ENCODE measurements at places on chromosomes 2 and 18.

- no peak for DNase-seq
These were observed 2.0 kb upstream of the DGKD start for GRCh38 chr2:233352141-233352842.

DNA sequence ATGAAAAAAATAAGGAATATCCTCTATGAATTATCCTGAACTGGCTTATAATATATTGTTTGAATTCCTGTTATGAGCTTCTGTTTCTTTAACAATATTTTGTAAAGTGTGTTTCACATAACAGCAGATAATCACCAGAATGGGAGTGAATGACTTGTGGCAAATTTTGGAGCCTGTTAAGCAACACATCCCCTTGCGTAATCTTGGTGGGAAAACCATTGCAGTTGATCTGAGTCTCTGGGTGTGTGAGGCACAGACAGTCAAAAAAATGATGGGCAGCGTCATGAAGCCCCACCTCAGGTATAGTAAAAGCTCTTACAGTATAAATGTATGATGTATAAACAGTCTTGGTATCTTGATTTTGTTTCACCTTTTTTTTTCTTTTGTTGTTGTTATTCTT, 5.9 kb downstream of the GEN1 start:
- DNase-seq: no peak

DNA sequence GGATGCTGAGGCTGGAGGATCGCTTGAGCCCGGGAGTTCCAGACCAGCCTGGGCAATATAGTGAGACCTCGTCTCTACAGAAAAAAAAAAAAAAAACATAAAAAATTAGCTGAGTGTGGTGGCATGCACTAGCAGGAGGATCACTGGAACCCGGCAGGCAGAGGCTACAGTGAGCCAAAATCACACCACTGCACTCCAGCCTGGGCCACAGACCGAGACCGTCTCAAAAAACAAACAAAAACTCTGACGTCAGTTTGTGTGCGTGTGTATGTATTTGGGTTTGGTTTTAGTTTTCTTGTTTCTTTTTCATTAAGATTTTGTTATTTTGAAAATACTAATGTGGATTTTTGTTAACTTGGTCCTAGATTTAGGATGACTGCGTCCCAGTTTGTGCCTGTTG, 19.0 kb downstream of the CEP68 start:
- no peak for DNase-seq

- DNase-seq: no peak
These were observed 60.8 kb downstream of the MYO3B start for GRCh38 chr2:170238776-170239175.

- no peak for DNase-seq
These were observed 151.1 kb downstream of the ZNF407 start for GRCh38 chr18:74748809-74749208.

DNA sequence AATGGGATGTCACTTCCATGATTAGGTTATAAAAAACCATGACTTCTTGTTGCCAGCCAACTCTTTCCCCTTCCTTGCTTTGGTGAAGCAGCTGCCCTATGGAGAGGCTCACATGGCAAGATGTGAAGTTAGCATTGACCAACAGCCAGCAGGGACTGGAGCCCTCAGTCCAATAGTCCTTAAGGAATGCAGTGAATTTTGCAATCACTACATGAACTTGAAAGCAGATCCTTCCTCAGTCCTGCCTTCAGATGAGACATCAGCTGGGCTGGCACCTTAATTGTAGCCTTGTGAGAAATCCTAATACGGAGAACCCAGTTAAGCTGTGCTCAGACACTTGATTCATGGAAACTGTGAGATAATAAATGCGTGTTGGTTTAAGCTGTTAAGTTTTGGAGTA, 61.8 kb downstream of the ATP8B1 start:
- DNase-seq: no peak

DNA sequence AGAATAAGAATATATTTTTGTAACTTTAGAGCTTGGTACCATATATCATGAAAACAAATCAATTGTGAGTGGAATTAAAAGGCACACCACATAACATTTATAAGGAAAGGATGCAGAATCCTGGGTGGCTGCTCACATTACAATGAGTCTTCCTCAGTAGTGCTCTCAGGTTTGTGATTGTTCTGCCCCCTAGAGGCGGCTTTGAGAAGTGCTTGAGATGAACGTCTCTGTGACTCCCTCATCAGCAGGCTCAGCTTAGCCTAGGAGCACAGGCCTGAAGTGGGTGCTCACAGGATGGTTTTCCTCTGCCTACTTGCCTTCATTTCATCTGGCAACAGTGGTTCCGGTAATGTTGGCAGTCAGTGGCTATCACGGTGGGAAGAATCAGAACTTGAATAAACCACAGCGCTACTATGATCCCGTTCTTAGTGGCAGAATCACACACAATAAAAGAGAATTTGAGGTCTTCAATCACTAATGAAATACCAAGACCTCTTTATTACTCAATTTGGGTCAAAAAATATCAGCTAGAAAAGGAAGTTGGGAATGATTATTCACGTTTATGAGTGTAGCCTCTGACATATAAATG, 38.1 kb upstream of the B4GALT6 start:
- DNase-seq: peak; percentile 18

- DNase-seq: no peak
These were observed 684.4 kb downstream of the NRXN1 start for GRCh38 chr2:50347358-50348044.

DNA sequence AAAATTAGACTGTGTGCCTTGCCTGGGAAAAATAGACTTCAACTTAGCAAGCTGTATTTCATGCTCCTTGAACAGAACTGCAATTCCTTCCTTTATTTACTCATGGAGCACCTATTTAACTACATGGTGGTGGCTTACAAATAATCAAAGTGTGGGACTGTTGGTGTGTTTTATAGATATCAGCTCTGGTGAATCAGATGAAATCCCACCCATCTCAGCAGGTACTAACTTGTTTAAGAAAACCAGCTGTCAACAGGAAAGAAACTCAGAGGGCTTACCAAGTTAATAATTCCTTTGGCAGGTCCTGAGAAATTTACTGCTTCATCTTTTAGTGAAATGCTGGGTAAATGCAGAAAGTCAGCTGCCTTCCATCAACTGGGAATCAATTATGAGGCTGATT, 830.6 kb downstream of the SLC4A3 start:
- DNase-seq: no peak

DNA sequence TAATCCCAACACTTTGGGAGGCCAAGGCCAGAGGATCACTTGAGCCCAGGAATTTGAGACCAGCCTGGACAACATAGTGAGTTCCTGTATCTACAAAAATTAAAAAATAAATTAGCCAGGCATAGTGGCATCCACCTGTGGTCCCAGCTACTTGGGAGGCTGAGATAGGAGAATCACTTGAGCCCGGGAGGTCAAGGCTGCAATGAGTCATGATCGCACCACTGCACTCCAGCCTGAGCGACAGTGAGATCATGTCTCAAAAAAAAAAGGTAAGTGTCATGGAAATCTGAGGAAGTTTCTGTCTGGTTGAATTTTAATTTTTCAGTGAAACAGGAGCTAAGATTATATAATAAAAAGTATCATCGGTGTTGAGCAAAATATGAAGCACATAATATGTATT, 2.5 kb upstream of the C2orf15 start:
- DNase-seq: no peak

DNA sequence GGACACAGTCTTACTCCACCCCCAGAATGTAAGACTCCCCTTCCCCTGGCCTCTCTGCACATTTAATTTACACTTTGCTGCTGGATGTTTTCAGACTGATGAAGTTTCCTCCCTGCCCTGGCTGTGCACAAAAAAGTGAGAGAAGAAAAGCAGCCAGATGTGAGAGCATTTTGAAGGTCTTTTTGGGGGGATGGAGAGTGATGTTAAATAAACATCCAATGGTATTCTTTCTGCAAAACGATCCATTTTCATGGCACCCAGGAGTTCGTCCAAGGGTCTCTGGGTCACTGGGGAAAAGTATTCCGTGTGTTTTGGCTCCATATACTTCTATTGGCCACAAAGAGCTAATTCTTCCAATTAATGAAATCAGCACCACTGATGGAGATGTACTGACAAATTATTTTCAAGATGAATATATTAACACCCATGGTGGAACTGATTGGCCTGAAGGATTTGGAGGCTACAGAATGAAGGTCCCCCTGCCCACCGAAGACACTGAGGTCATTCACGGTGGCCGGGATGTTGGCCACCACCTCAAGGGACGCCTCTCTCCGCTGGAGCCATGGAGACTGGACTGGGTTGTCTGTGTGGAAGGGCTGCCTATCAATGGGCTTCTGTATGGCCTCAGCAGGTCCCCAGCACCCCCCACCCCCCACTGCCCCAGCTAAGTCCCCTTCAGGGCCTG, 107.6 kb upstream of the PKDCC start:
- DNase-seq: no peak

DNA sequence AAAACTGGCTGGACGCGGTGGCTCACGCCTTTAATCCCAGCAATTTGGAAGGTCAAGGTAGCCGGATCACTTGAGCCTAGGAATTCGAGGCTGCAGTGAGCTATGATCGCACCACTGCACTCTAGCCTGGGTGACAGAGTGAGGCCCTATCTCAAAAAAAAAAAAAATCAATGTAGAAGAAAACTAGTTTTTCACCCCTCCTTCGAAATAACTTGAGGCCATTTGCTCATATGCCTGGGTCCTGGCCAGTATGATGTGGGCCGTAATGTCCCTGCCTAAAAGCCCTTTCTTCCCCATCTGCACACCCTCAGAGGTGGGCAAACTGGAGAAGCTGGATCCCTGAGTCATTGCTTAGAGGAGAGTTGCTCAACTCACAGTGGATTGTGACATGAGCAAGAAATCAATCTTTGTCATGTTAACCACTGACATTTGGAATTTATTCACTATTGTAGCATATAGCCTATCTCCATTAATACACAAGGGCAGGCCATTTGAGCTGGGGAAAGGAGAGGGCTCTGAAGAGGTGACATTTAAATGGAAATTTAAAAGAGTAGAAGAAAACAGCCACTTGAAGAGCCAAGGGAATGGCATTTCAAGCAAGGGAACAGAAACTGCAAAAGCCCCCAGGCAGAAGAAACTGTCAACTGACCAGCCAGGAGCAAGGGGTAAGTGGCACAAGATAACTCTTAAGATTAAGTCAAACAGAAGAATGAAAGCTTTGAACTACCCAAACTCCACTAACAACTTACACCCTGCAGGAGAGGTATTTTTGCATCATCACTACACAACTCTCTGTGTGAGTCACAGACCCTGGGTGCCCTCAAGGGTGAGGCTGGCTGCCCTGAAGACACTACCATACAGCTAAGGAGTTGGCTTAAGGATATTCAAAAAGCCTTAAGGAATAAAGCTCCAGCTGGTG, 7.6 kb upstream of the METTL21A start:
- no peak for DNase-seq

- no peak for DNase-seq
These were observed 105.7 kb upstream of the RASGRP3 start for GRCh38 chr2:33370636-33371265.

DNA sequence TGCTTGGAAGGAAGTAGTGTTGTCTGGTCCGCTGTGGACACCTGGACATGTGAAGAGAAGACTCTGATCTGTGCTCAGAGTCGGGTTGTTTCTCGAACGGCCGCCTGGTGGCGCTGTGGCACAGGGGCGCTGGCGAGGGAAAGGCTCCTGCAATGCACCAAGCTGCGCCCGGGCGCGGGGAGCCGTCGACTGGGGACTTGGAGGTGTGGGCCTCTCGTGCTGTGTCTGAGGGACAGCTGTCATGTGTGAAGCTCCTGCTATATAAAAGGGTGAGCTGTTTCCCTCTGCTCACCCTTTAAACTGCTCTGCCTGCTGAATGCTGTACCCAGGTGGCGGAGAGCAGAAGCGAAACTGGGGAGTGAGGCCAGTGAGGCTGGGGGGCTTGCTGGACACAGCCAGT, 44.0 kb downstream of the GNAL start:
- DNase-seq: peak; percentile 15

DNA sequence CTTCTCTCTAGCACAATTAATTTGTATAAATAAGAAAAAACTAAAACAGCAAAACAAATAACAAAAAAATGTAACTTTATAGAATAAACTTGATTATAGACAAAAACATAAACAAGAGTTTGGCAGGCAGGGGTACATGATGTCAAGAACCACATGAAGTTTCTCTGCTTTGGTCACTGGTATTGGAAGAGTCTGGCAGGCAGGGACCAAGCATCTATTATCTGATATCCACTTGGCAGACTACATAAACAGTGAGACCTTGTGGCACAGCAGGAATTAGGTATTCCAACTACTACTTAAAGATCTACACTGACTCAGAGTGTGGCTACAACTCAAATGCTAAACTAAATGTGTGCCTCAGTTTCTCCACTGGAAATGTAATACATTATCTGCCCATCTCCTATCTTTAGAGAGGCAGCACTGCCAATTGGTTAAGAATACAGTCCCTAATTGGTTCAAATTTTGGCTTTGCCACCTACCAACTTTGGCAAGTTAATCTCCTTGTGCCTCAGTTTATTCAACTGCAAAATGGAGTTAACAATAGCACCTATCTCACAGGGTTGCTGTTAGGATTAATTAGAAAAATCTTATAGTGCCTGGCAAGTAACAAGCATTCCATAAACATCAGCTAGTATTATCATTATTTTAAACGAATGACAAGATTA, 2.7 kb downstream of the MAP4K3 start:
- DNase-seq: no peak

DNA sequence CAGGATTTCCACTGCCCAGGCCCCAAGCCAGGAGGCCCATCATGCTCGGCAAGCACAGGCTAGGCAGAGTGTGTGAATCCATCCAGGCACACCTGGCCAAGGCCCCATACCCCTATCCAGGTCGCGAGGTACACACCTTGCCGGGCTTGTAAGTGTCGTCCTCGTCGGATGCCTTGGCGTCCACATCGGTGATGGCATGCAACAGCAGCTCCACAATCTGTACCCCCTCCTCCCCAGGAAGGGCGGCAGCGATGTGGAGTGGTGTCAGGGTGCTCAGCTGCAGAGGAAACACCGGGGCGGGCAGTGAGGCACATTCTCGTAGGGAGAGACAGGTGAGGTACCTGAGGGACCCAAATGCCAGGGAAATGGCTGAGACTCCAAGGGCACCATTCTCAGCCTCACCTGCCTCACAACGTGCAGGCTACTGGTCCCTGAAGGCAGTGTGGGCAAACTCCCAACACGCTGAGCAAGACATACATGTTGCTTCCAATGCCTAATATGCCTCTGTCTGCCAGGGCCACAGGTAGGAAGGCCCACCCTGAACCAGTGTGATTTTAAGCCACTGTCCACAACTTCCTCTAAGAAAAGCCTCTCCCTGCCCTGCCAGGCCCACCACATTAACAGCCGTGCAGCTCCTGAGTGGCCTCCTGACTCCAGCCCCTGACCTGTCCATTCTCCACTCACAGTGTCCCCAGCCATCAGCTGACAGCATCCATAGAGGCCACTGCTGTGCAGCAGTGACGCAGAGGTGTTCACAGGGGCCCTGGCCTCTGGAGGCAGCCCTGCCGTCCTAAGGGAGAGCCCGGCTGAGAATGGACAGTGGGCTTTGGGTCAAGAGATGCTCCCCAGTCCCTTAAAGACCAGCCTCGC, 44.9 kb downstream of the ANKMY1 start:
- DNase-seq: no peak

All from AG04450 (cell line).